Activated effector memory CD4-positive, alpha-beta T cell treated with Interleukin-2 at 50 U/mL for 16 hours (primary cell): ENCODE measurements at places on chromosomes 13 and 19.

DNA sequence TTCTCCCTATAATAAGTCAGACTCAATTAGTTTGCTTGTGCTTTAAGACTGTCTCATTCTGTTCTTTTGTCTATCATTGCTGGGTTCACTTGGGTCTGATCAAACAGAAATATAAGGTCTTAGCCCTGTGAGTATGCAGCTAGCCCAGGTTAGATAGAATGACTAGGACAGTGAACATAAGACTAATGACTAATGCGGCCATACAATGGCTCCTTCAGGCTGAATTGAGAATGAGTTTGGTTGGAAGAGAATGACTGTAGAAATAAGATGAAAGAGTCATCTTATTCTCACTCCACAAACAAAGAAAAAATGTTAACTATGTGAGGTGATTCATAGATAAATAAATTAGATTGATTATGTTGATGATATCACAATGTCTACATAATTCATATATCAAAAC, 50.1 kb upstream of the OBI1 start:
- no peak for DNase-seq

DNA sequence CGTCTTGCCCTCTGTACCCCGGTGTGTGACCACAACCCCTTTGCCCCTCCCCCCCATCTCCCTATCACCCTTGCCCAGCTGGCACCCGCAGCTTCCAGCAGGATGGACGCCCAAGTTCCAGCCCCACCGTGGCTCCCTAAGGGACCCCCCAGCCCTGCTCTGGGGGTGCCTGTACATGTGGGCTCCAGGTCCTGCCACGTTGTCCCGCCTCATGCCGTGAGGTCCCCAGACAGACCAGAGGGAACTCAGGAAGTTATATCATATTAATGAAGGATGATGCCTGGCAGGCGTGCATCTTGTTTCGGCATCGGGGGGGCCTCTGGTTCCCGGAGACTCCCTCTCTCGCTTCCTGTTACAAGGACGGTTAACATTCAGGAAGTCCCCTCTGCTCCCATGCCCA, 1.6 kb upstream of the PTGIR start:
- DNase-seq, result no peak

GRCh38 chr13:90205911-90206310, 1141.6 kb upstream of the MIR17HG start:
- DNase-seq, result no peak

DNA sequence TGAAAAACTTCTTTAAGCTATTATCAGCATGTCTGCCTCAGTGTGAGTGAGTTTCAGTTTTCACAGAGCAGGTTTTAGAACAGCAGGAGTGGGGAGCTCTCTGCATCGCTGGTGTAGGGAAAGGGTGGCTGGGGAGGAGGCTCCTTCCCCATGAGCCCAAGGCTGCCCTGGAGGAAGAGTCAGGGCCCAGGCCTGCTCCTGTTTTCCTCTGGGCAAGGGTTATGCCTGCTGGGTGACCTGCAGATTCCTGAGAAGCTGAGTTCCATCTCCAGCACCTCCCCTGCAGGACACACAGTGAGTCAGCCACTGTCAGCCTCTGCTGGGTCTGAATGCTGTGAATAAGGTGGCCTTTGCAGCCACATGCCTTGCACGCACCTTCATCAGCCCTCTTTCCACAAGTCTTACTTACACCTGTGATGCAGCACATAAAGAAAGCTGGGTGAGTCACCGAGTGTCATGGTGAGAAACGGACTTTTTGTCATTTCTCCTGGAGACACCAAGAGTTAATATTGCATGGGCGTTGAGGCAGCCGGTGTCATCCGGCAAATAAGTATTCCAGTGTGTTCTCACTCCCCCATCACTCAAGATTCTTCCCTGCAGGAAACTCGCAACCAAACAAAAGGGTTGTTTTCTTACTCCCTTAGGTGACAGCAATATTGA, 186.4 kb upstream of the KL start:
- no peak for DNase-seq

GRCh38 chr13:40230833-40231266, 435.6 kb downstream of the FOXO1 start:
- no peak for DNase-seq

DNA sequence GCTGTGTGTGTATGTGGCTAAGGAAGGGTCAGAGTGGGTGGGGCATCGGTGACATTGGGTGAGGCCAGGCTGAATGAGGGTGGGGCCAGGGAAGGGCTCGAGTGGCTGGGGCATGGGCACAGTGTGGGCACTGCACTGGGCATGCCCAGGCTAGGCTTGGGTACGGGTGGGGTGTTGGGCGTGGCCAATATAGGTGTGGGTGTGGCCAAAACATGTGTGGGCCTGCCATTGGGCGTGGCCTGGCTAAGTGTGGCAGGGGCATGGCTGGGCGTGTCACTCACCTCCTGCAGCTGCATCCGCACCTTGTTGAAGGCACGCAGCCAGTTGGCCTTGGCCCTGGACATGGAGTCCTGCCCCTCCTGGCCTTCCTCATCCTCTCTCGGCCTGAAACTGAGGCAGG, 33.2 kb downstream of the UNC13A start:
- no peak for DNase-seq

- no peak for DNase-seq
These were observed 27.9 kb upstream of the OR10H1 start for GRCh38 chr19:15843203-15843893.

DNA sequence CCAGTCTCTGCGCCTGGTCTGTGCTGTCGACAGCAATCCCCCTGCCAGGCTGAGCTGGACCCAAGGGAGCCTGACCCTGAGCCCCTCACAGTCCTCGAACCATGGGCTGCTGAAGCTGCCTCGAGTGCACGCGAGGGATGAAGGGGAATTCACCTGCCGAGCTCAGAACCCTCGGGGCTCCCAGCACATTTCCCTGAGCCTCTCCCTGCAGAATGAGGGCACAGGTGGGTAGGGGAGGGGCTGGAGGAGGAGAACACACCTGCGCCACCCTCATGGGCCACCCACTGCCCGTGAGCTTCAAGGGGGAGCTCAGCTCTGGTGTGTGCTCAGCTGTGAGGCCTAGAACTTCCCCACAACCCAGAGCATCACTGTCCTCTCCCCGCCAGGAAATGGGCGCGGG, 38.6 kb upstream of the CD33 start:
- DNase-seq, result no peak

DNA sequence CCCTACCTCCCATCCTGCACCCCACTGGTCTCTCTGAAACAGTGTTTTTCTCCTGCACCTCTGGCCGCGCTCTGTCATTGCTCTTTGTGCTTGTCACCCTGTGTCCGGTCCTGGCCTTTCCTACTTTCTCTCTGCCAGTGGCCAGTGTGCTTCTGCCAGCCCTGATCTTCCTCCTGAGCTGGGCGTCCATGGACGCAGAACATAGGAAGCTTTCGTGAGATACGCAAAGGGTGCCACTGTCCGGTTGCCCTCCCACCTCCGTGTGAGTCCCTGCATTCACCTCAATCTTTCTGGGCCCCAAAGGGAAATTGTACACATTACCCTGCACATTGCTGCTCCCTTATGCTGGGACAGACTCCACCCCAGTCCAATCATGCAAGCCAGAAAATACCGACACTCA, 105.7 kb upstream of the SOX1 start:
- DNase-seq, result no peak

- no peak for DNase-seq
These were observed 985 bp upstream of the KCNK6 start for GRCh38 chr19:38318660-38319059.

DNA sequence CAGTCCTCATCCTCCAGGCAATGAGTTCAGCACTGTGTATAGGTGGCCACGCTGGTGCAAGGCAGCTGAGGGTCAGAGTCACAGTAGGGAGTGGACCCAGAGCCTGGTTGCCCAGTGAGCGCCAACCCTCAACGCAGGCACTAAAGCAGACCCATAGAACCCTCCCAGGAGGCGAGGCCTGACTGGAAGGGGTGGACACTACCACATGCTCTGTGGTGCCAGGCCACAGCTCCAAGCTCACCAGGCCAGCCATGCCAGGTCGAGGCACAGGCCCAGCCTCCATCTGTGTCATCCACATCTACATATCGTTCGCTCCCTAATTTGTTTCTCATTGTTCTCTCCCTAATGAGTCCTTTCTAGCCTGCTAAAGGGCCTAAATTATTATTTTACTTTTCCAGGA, 165.8 kb upstream of the GPR12 start:
- DNase-seq, result no peak

- DNase-seq, result no peak
These were observed 27.8 kb downstream of the ANKRD10 start for GRCh38 chr13:110886870-110887596.

- no peak for DNase-seq
These were observed 620.6 kb downstream of the GPC6 start for GRCh38 chr13:93847162-93847561.

DNA sequence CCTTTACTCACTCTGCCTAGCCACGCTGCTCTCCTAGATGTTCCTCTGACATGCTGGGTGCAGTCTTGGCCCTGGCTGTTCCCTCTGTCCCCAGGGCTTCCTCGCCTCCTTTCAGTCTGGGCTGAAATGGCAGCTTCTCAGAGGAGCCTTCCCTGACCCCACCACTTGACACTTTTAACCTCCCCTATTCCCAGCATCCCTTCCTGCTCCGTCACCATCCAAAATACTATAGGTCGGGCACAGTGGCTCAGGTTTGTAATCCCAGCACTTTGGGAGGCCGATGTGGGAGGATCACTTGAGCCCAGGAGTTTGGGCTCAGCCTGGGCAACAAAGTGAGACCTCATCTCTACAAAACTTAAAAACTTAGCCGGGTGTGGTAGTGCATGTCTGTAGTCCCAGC, 2.6 kb downstream of the FAM187B start:
- no peak for DNase-seq

DNA sequence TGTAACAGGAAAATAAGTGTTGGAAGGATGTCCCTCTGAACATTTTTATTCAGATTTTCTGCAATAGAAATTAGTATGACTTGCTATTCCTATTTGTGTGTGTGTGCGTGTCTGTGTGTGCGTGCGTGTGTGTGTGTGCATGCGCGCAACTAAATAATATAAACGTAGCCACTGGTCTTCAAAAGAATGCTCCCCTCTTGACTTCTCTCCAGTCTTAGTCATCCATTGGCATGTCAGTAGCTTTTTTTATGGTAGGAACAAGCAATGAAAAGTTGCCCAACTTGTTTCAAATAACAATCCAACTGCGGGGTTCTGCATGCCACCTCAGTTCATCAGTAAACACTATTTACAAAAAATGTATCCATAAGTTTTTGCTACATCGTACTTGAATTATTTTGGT, 249.6 kb downstream of the GPC6 start:
- no peak for DNase-seq

GRCh38 chr13:19645000-19645399, 11.5 kb downstream of the MPHOSPH8 start:
- no peak for DNase-seq
